ENCODE measurements at places on chromosomes 5 and 9.
A peak's percentile ranks its signal among the peaks of the same experiment; 100 is the strongest.

DNA sequence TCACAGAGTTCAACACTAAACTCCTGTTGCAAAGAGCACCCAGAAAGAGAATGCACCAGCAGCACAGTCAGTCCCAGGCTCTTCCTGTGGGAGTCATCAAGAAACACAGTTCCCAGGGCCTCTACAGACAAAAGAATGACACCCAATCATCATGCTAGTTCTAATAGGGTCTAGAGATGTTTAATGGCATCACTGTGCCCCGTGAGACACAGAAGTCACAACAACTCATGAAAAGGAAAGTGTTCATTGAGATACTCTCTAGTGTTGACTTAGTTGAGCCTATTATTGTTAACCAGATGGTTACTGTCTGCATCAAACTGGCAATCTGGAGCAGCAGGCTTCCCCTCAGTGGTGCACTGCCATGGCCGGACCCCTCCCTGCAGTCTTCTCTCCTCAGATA lies 1.6 kb downstream of the KLHL3 start:
- no peak for DNase-seq

DNA sequence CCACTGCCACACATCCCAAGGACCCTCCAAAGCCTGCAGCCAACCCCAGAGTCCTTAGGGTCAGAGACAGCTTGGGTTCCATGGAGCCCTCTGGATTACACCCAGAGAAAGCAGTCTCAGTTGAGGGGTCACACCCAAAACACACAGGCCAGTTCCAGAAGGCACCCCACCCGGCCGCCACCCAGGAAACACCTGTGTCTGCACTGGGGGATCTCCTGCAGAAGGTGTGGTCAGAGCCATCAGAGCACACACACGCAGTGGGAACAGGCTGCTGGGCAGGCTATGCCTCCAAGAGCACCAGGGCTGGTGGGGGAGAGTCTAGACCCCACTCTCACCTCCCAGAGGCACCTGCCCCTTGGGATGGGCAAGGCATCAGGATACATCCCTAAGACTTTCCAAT lies 27.3 kb downstream of the NIPAL4 start:
- no peak for DNase-seq

DNA sequence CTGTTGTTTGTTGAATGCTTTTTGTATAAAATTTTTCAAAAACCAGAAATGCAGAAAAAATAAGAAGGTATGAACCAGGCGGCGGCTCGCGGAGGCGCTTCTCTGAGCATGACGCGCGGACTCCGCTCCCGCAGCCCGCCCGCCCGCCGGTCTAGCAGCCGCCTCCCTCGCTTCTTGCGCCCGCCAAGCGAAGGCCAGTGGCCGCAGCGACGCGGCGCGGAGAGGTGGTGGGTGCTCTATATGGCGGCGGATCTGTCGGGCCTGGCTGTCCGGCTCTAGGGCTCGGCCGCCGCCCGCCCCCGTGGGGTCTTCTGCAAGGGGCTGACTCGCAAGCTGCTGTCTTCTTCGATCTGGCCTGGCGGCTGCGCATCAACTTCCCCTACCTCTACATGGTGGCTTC lies 93.8 kb downstream of the ANKRD18A start:
- no peak for DNase-seq

DNA sequence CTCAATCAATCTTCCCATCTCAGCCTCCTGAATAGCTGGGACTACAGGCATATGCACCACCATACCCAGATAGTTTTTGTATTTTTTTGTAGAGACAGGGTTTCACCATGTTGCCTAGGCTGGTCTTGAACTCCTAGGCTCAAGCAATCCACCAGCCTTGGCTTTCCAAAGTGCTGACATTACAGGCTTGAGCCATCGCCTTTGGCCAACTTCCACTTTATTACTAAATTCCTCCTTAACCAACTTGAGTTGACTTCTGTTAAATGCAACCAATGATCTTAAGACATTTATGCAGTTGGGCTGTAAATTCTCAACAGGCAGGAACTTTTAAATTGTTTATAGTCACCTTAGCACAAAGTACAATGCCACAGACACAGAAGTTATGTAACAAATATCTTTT lies 2.8 kb downstream of the LARS1 start:
- no peak for DNase-seq

GRCh38 chr5:138651767-138652117 lies 76.5 kb upstream of the HSPA9 start:
- no peak for DNase-seq

DNA sequence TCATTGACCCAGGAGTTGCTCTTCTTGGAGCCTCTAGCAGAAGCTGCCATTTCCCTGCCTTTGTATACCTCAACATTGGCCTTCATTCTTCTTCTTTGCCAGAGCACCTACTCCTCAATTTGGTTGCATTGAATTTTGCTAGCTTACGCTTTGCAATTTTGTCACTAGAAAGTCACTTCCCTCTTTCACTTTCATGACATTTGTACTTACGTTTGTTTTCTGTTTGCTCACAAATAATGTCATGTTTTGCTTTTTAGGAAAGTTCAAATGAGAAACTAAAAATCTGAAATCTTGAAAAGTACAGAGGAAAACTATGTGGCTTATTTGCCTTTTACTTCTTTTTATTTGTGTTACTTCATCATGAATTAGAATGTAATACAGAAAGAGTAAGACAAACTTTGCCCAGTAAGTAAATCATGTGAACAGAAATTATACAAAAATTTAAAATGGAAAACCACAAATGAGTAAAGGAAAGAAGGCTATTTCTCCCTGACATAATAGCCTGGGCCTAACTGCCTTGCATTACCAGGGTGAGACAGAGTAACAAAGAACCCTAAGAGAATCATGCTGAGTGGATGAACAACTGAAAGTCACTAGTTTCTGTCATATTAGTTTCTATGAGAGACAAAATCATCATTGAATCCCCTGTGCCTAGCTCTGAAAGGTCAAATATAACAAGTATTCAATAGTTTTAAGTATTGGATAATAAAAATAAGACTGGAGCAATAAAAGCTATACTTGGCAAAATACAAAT lies 7.4 kb upstream of the IFNA1 start:
- DNase-seq: peak; percentile 30

DNA sequence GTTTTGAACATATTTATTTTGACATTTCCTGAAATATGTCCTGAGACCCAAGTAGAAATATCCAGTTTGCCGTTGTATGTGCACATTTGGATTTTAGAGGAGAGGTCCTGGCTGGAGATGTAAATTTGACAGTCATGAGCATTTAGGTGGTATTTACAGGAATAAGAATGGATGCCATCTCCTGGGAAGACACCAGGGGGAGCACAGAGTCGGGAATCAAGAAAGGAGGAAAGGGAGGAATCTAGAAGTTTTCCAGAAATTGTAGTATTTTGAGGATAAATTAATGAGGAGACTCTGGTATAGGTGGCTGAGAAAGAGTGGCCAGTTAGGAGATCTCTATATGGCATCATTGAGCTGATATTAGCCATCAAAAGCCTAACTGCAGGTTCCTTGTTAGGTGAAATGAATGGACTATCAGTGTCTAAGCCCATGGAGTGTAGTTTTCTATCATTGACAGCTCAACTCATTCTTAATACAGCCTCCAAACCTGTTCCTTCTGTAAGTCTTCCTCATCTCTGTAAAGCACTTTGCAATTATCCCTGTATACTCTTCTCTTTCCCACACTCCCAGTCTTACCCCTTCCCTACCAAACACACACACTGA lies 7.2 kb downstream of the GAPT start:
- DNase-seq: no peak

- DNase-seq: no peak
Measured at GRCh38 chr9:91255327-91255726, 106.4 kb downstream of the AUH start.

Data from globus pallidus (tissue), 1 donor.